ENCODE measurements at places on chromosomes 4 and X.
A peak's percentile ranks its signal among the peaks of the same experiment; 100 is the strongest.

- no peak for DNase-seq
Observed at GRCh38 chrX:101368800-101369199, 17.2 kb downstream of the BTK start.

GRCh38 chr4:34932591-34932990 lies 1311.7 kb downstream of the ARAP2 start:
- DNase-seq, result no peak

DNA sequence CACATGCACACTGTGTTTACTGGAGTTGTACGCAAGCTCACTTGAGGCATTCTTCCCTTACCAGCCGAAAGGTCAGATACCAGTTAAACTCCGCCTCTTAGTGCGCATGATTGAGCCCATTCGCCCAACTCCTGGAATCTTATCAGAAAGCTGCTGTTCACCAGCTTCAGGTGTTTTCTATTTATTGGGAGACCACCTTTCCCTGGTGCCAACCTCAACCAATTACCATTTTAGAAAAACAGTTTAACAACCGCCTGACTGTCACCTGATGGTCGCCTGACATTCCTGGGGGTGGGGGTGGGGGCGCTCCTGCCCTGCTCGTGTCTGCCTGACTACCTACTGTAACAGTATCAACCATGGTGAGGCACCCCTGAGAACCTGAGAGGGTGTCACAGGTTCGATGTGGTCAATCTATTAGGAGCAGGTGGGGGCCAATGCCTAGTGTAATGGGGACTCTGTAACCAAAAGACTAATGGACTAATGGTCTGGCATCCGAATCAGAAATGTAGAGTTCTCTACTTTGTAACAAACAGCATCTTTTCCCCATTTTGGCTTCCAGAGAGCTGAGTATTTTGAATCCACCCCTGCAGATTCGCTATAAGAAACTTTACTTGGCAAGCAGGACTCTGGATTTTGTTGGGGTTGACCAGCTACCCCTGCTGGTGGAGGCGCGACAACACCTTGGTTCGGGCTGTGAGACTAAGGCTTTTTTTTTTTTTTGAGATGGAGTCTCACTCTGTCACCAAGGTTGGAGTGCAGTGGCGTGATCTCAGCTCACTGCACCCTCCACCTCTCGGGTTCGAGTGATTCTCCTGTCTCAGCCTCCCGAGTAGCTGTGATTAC lies 58.2 kb upstream of the ZNF157 start:
- peak; percentile 61 for DNase-seq

DNA sequence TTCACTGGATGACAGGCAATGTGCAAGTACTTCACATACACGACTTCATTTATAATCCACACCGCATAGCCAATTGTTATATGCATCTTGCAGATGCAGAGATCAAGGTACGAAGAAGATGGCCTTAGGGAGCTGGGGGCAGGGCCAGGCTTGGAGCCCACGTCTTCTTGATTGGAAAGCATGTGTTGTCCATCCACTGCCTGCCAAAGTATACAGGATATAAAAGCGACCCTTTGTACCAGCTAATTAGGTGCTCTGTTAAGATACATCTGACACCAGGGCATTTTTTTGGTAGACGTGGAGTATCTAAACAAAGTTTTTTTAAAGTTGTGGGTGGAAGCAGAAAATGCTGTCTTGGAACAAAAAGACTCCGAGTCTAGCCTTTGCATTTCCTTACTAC lies 1.4 kb downstream of the C4orf36 start:
- DNase-seq, result no peak

DNA sequence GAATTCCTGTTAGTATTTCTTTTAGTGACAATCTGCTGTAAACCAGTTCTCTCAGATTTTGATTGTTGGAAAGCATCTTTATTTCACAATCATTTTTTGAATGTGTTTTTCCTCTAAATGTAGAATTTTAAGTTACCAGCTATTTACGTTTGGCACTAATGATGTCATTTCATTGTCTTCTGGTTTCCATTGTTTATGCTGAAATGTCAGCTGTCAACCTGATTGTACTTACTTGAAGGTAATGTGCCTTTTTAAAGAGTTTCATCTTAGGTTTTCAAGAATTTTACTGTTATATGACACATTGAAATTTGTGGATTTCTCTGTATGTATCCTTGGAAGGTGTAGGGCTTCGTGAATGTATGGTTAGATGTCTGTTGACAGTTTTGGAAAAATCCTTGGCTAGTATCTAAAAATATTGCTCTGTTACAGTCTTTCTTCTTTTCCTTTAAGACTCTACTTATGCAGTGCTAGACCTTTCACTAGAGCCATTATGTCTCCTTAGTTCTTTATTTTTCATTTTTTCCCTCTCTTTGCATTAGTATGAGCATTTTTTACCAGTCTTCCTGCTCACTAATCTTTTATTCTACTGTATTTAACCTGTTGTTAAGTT lies 30.4 kb downstream of the SMAD1 start:
- DNase-seq, result no peak
